ENCODE measurements at places on chromosomes 16 and 17.
A peak's percentile ranks its signal among the peaks of the same experiment; 100 is the strongest.

- peak; percentile 97 for DNase-seq
Measured at GRCh38 chr16:88783391-88784073, 1.5 kb downstream of the PIEZO1 start.

- peak; percentile 44 for DNase-seq
Measured at GRCh38 chr16:62225675-62226074, 189.4 kb upstream of the CDH8 start.

DNA sequence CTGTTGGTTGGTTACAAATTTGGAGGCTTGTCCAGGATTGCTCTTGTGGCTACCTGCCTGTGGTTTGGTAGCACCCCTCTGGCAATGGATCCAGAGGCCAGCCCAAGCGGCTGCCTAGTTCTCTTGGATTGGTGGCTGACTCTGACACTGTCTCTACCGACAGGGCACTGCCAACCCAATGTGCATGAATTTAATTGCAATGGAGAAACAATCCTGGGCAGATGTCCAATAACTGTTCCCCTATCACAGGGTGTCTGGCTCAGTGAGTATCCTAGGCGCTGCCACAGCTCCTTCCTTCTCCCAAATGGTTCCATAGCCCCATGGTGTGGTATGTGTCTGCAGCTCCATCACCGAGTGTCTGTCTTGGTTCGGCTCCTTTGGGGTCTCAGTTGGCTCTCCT is 19.5 kb downstream of the N4BP1 start:
- DNase-seq = peak; percentile 31

GRCh38 chr17:71881041-71881440 is 239.8 kb upstream of the SOX9 start:
- no peak for DNase-seq

DNA sequence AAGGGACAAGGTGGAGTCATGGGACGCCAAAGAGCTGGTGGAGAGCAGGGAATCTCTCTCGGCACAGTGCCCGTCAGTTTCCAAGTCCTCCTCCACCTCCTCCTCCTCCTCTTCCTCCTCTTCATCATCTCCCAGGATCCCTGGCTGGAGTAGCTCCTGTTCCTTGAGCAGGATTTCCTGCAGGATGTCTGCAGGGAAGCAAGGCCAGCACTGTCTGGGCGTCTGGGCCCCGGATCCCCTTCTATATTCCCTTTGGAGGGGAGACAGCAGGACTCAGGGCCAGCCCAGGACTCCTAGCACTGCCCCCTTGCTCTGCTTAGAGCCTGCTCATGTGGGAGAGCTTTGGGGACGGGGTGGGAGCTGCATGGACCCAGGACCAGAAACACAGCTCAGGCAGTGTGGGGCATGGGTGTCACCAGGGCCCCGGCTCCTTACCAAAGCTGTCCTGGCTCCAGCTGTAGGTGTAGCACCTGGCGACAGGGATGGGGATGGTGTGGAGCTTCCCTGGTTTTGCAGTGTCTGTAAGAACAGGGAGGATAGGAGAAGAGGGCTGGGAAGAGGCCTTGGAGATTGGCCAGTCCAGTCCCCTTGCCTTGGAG is 21.3 kb upstream of the PIK3R6 start:
- DNase-seq = no peak

- DNase-seq = no peak
Measured at GRCh38 chr17:45780921-45781320, 3.2 kb upstream of the CRHR1 start.

DNA sequence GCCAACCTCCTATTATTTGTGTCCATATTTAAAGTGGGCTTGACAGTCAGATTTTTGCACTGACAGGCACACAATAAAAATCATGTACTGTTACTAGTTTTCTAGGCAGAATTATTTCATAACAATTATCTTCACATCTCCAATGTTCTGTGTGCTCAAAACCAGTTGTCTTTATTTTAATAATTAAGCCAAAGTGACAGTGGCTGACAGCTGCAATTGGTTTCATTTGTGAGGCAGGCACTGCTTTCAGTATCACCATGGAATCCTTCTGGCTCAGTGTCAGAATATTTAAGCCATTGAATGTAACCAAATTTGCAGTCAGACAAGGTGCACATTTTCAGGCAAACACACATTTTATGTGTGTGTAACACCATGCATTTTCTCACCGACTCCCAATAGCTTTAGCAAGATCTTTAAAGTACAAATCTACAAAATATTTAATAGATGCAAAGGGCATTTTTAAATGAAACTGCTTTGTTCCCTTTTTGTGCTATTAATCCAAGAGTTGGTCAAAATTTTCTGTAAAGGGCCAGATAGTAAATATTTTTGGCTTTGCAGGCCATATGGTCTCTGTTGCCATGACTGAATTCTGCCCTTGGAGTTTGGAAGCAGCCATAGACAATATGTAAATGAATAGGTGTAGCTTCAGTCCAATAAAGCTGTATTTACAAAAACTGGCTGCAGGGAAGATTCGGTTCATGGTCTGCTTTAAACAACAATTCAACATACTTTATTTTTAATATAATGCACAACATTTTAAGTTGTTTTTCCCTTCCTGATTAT is 486.0 kb downstream of the KCNJ2 start:
- DNase-seq = no peak

DNA sequence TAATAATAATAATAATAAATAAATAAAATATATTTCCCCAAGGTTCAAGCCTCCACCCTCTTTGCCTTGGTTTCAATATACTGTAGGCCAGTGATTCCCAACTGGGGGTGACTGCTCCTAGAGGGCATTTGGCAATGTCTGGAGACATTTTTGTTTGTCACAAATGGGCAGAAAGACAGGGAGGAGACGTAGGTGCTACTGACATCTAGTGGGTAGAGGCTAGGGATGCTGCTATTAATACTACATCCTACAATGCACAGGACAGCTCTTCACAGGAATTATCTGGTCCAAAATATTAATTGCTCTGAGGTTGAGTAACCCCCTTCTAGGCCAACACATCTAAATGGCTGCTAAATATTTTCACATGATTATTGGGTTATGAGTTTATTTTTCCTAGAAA is 12.8 kb upstream of the PRR14 start:
- peak; percentile 64 for DNase-seq

- no peak for DNase-seq
Measured at GRCh38 chr16:61002479-61003204, 1033.6 kb downstream of the CDH8 start.

GRCh38 chr16:57042157-57043111 is 49.9 kb upstream of the CPNE2 start:
- no peak for DNase-seq

- peak; percentile 37 for DNase-seq
Measured at GRCh38 chr16:76583945-76584344, 306.7 kb downstream of the CNTNAP4 start.

DNA sequence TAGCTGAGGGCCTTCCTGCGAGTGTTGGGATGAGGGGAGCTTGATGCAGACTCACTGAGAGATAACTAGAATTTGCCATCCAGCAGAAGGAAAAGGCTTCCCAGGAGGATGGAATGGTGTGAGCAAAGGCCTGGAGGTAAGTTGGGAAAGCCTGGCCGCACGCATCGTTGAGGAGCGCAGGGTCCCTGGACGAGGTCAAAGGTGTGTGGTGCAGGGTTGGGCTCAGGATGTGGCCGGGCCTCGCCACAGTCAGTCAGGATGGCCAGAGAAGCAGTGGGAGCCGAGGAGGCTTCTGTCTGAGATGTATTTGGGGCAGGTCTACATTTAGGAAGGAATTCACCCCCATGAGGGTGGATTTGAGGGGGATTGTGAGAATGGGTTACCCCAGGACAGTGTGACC is 16.4 kb downstream of the DRC3 start:
- no peak for DNase-seq

DNA sequence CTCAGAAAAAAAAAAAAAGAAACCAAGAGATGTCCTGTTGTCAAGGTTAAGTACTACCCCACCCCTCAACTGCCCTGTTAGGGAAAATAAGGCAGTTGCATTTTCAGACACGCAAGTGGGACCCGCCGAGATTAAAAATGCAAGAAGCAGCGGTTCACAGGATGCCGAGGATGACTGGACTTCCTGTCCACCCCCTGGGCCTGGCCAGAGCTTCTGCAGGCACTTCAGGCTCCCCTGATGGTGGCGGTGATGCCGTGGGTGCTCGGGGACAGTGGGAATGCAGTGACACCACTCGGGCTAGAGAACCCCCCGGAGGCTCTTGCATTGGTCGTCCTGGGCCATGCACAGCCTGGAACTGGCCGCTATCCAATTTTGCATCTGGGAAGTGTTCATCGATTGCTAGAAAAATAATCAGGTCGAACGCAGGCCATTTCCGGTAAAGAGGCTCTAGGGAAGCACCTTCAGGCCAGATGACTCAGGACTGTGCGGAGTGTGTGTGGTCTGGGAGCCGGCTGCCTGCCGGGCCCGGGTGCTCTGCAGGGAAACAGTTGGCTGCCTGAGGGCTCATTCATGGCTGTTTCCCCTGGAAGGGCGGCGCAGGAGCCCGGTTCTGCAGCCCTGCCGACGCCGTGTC is 13.4 kb upstream of the CRISPLD2 start:
- no peak for DNase-seq

DNA sequence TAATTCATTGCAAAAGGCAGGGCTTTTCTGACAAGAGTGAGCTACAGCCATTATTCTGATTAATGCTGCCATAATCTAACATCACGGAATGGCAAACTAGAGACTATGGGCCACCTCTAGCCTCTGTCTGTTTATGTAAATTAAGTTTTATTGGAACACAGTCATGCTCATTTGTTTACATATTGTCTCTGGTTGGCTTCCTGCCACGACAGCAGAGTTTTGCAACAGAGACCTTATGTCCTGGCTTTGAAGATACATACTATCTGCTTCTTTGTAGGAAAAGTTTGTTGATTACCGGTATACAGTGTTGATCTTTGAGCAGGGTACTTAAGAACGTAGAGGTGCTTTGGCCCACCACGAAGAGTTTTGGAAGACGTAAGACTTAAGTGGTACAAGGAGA is 715.9 kb upstream of the RBFOX1 start:
- no peak for DNase-seq

GRCh38 chr16:14475370-14476139 is 154.5 kb downstream of the PARN start:
- DNase-seq = no peak

- DNase-seq = no peak
Measured at GRCh38 chr17:27950995-27951394, 57.8 kb upstream of the LYRM9 start.

GRCh38 chr16:86772671-86773353 is 194.5 kb downstream of the FOXL1 start:
- DNase-seq = peak; percentile 26

DNA sequence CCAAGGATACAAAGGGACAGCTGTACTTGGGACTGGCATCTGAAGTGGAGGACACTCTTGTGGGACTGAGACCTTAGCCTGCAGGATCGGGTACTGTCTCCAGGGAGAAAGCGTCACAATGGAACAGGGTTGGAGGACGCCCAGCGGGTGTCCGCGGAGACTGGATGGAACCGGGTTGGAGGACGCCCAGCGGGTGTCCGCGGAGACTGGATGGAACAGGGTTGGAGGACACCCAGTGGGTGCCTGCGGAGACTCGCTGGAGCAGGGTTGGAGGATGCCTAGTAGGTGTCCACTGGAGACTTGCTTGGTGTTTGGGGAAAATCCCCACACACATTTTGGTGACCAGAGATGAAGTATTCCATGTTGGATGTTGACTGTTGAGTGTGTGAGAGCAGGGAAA is at the start of gene MYADML2:
Gene MYADML2, minus strand, starts transcription at position 45 of the 400 bp plus-strand sequence. CDS start 5,492 bp downstream, outside the sequence.
- DNase-seq = no peak

DNA sequence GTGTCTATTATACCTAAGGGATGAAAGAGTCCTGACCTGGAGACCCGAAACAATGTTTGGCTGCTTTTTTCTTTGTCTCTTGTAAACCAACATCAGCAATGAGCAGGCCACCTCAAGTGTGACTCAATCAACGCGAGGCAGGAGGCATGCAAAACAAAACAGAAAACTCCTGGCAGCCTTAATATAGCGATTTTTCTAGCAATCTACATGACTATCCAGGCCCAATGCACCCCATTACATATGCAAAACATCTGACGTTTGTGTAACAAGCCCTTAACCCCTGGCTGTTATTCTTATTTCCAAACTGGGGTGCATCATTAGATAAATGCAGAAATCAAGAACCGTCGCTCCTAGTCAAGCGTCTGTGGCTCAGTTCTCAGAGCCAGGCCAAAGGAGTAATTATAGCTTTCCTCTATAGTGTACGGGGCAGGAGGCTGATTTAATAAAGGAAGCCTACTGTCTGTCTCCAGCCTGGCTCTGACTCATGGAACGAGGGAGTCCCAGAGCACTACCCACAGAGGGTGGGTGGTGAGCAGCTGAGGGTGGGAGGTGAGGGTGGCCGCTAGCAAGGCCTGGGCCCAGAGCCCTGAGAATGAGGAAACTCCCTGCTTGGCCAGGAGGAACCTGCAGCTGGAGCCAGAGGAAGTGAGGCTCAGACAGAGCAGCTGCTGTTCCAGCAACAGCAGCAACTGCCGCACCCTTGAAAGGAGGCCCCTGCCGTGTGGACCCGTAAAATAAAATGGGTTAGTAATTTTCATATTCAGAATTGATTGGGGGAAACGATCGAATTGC is 43.9 kb downstream of the CHD9 start:
- no peak for DNase-seq

DNA sequence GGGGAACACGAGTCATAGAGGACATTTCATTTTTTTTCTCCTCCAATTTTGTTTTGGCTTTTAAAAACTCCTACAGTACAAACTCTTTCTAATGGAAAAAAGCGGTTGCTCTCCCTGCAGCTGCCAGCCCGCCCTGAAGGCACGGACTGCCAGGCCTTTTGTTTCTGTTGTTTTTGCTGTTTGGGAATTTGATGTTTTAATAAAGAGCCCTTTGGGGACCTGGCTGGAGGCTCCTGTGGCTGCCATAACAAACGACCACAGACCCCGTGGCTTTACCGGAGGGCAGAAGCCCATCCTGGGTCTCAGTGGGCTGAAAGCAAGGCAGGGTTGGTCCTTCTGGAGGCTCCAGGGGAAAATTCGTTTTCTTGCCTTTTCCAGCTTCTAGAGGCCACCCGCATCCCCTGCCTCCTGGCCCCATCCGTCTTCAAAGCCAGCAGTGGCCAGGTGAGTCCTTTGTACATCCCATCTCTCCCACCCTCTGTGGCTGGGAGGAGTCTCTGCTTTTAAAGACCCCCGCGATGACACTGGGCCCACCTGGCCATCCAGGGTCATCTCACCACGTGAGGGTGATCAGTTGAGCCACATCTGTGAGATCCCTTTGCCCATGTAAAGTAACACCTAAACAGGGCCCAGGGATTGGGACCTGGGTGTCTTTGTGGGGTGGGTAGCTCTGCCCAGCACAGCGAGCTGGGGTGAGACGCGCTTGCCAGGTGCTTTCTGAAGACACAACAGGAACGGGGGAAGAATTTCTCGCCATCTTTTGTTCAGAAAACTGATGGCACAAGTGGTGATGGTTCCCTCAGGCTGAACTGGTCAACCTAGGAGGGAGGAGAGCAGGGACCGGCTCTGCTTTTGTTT is 113.9 kb downstream of the BANP start:
- no peak for DNase-seq

All from cerebellar cortex (tissue), 1 donor.